Stomach (tissue), 19 donors: ENCODE measurements at places on chromosomes 1 and 21.

- DNase-seq = no peak
Observed at GRCh38 chr1:10193288-10193687, 17.1 kb upstream of the KIF1B start.

GRCh38 chr1:17831597-17831996 lies 76.5 kb downstream of the ACTL8 start:
- peak; percentile 78 for DNase-seq

GRCh38 chr21:19461481-19462205 lies 1058.1 kb upstream of the TMPRSS15 start:
- DNase-seq = no peak

DNA sequence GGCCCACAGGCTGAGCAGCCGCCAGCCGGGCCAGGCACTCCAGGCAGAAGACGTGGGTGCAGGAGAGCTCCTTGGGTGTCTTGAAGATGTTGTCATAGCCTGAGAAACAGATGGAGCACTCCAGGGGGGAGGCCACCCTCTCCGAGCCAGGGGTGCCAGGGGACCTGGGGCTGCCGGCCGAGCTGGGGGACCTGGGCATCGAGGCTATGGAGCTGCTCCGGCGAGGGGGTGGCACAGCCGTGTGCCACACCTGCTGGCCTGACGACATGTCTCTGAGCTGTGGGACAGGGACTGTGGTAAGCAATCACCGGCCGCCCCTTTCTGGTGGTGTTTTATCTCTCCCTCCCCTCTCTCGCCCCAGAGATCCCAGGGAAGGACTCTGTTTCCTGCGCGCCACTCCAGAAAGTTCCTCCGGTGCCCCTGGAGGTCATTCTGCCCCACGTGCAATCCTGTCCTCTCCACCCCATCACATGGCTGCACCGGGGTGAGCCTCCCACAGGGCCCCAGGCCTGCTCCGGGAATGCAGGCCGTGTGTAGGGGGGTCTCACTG lies 1.7 kb downstream of the RNF223 start:
- no peak for DNase-seq

DNA sequence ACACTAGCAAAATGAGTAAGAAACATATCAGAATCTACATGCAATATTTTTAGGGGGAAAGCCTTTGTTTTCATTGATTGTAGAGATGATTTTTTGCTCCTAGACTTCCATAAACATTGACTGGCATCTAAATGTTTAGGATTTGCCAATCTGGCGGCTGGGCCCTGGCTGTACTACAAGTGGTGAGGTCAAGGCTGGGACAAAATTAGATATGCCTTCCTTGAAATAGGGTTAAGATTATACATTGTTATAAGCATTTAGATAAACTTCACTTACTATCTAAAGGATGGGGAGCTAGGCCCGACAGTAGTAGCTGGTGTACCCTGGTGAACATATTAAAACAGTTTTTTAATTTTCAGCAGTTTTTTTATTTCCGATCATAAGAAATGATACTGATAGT lies 5.2 kb downstream of the NFIA start:
- DNase-seq = no peak

GRCh38 chr1:111792249-111792648 lies 36.5 kb downstream of the DDX20 start:
- DNase-seq = no peak

GRCh38 chr1:76998582-76999223 lies 131.4 kb downstream of the ST6GALNAC5 start:
- DNase-seq = no peak

DNA sequence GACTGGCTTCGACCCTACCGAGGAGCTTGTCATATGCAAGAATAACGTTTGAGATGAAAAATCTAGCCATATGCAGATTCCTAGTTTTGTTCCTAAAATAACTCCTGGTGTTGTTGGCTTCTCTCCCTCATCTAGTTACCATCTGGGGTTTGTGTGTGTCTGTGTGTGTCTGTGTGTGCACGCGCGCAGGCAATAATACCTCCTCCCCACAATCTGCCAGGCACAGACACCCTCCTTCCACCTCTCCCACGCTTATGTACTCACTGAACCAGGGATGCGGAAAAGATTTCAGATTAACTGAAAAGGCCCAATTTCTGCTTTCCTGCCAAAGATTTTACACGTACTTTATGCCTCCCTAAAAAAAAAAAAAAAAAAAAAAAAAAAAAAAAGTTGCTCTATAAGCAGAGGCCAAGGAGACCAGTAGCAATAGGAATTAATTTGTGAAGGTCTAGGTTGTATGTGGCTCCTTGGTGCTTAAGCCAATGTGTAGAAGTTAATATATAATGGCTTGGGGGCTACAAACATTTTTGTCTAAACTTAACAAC lies 452.7 kb downstream of the NUF2 start:
- DNase-seq = no peak

DNA sequence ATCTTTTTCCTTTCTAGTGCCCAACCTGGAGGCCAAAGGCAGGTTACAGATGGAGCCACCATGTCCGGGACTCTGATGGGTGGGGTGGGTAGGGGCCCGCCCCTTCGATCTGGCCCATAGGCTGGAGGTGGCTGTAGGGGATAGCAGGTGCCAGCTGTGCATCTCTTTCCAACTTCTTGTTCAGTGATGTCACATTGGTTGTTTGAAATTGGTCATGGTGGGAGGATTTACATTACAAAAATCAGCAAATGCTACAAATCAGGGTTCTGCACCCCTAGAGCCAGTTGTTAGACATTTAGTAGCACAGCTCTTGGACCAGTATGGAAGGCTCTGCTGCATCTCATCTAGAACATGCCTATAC lies 22.4 kb upstream of the POU3F1 start:
- DNase-seq = no peak

DNA sequence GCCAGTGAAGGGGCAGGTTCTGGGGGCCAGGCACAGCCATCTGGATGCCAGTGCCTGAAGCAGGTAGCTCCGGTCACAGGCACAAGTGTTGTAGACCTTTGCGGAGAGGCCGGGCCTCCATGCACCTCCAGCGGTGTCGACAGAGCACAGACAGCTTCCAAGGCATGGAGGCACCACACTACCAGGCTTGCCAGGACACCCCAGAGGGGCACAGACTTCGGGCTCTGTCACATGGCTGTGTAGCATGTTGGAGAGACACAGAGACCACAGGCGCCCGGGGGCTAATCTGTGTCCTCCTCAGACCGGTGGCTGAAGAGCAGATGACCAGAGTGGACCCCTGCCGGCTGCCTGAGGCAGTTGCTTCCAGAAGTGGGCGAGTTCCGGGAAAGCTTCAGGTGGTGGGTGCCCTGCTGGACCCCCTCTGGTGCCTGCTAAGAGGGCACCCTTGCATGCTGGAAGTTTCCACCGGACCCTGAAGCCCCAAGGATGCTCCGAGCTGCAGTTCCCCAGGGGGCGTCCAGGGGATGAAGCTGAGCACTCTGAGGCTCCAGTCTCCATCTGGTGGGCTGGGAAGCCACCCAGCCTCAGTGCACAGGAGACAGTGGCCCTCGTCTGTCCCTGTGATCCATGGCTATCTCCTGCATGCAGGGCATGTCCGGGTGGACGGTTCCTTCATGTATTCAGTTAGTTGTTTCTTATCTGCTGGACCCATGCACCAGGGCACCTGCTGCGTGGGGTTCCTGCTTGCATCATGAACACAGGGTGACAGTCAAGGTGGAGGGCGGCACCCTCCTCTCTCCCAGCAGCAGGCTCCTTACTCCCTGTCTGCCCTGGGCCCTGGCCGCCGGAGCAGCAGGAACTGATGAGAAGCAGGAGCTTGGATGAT lies 82.4 kb downstream of the OBSCN start:
- DNase-seq = no peak

DNA sequence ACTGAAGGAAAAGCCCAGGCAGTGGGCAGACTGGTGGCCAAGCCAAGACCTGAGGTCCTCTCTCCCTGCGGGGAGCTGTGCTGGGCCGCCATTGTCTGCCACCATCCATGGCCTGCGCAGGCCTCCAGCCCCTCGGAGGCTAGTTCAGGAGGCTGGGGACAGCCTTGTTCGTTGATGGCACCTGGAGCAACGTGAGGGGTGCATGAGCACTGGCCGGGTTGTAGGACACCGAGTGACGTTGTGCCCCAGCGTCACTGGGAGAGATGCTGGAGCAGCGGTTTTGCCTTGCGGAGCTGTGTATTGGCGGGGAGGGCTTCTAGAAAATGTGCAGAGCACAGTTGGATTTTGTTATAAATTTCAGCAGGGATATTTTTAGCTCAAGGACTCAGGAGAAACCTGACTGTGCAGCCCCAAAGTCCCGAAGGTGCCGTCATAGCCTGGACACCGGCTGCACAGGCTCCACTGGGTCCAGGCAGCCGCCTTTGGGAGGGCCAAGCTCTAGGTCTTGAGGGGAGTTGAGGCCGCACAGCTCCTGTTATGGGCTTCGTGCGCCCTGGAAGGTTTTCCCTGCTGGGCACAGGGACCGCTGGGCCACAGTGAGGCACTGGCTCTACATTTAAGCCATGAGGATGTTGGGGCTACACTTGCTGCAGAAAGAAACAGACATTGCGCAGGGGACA lies 48.2 kb upstream of the ADARB1 start:
- no peak for DNase-seq

DNA sequence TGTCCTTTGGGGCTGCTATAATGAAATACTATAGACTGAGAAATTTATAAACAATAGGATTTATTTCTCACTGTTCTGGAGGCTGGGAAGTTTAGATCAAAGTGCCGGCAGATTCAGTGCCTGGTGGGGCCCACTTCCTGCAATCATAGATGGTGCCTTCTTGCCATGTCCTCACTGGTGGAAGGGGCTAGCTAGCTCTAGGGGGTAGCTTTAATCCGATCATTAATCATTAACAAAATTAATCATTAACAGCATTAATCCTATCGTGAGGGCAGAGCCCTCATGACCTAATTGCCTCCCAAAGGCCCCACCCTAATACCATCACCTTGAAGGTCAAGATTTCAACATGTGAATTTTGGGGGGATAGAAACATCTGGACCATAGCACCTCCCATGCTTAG lies 124.3 kb downstream of the TRABD2B start:
- DNase-seq = no peak

- no peak for DNase-seq
Observed at GRCh38 chr1:200646515-200646914, 23.2 kb downstream of the DDX59 start.

DNA sequence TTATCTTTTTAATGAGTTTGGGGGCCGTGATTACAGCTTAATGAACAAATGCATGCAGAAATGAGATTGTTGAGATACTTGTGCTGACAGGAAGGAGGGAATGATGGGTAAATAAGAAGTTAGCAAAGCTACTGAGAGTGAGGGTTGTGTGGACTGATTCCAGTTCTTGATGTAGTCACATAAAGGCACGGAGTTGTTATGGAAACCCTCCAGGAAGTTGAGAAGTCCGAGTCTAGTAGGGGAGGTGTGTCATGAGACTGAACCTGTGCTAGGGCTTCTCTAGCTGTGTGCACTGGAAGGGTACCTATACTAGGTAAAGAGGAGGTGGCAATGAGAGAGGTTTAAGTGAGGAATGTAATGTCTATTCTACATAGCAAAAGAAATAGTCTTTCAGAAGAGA lies 475.7 kb downstream of the USP25 start:
- no peak for DNase-seq

DNA sequence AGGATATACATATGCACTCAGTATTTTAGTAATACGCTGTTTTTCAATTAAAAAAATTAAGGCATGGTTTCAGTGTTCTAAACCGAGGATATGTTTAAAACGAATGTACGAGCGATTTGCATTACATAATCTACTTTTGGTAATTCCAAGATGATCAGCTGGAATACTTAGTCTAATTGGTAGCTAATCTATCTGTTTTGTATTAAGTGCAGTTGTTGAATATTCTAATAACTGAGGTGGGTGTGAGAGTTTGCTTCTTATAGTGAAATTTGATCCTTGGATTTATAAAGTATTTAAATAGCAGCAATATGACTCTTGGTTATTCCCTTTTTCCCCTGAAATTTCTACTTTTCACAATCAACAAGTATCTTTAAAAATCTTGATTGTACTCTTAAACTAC lies 1.3 kb downstream of the RNF2 start:
- DNase-seq = no peak

- no peak for DNase-seq
Observed at GRCh38 chr1:184050636-184051035, 894 bp upstream of the TSEN15 start.

DNA sequence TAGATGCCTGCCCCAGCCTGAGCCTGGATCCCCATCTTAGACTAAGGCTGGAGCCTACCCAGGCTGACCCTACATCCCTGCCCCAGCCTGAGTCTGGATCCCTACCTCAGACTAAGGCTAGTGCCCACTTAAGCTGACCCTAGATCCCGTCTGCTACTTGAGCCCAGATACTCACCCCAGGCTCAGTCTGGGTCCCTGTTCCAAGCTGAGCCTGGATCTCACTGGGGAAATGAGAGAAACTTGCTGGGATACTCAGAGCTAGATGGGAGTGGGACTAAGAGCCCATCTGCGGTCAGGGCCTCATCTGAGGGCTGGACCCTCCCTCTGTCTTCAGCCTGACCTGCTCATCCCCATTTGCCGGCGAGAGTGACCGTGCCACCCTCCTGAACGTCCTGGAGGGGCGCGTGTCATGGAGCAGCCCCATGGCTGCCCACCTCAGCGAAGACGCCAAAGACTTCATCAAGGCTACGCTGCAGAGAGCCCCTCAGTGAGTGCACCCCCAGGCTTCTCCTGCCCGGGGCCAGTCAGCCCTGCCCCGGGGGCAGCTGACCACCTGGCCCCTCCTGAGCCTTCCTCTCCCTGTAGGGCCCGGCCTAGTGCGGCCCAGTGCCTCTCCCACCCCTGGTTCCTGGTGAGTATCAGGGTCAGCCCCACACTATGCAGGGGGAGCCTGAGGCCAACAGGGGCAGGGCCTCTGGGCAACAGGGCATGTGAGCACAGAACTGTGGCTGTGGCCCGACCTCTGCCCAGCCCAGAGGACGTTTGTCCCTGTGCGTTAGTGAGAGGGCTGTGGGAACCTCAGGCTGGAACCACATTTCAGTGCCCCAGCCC lies 36.8 kb downstream of the TRIM11 start:
- no peak for DNase-seq

- no peak for DNase-seq
Observed at GRCh38 chr1:147539122-147539575, 2.2 kb upstream of the BCL9 start.

DNA sequence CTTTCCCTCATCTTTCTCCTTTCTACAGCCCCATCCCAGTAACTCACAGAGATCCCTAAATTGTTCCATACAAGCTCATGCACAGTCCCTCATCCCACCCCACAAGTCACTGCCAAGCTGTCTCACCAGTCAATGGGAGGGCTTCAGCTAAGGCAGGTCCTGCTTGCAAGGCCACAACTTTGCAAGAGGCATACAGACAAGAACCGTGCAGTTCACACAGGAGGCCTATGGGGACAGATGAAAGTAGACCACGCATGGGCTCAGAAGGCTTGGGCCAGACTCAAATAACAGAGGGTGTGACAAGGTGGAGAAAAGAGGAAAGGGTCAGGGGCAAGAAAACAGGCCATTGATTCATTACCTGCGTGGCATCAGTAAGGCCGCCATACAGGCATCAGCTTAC lies 15.1 kb downstream of the RGS8 start:
- no peak for DNase-seq

- no peak for DNase-seq
Observed at GRCh38 chr21:16608209-16608830, 878.5 kb downstream of the USP25 start.
